ENCODE measurements at places on chromosomes 11 and 22.
A peak's percentile ranks its signal among the peaks of the same experiment; 100 is the strongest.

DNA sequence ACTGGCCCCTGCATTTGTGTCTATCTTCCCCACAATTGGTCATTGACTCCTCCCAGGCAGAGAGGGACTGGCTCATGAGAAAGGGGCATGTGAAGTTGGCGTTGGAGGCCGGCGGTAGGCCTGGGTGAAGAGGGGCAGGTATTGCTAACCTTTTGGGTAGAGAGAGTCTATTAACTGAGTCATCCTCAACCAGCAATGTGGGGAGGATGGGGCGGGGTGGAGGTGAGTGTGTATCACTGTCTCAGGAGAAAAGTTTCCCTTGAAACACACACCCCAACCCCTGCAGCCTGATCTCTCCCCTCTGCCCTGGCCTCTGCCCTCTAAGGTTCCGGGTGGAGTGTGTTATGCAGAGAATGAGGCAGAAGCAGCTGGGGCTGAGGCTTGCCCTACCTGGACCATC lies 60.1 kb upstream of the PHF21B start:
- no peak overlapping the region for H3K27ac ChIP-seq
- DNase-seq: no peak
- no peak overlapping the region for H3K4me3 ChIP-seq
- H3K4me1 ChIP-seq: no peaks in the 10 kb centered on the region
- H3K36me3 ChIP-seq: no peaks in the 10 kb centered on the region

GRCh38 chr22:49966774-49967705 lies 6.5 kb downstream of the PIM3 start:
- peak overlapping the region; percentile 6 for H3K4me3 ChIP-seq
- H3K27me3 ChIP-seq: no peaks in the 10 kb centered on the region
- peaks cover 38% of the 10 kb centered on the region for H3K36me3 ChIP-seq
- H3K4me1 ChIP-seq: peaks cover 77% of the 10 kb centered on the region
- H3K27ac ChIP-seq: peak overlapping the region; percentile 88

- H3K27me3 ChIP-seq: no peaks in the 10 kb centered on the region
- H3K27ac ChIP-seq: peak overlapping the region; percentile 2
- H3K4me3 ChIP-seq: peak overlapping the region; percentile 71
- H3K36me3 ChIP-seq: no peaks in the 10 kb centered on the region
These were observed 765 bp downstream of the RCOR2 start for GRCh38 chr11:63915961-63916836.

- H3K4me1 ChIP-seq: no peaks in the 10 kb centered on the region
- H3K27me3 ChIP-seq: no peaks in the 10 kb centered on the region
- no peak overlapping the region for H3K4me3 ChIP-seq
- H3K27ac ChIP-seq: no peak overlapping the region
- DNase-seq: no peak
- H3K36me3 ChIP-seq: peaks cover 41% of the 10 kb centered on the region
These were observed 26.5 kb downstream of the CTTN start for GRCh38 chr11:70424765-70425344.

- no peak overlapping the region for H3K27ac ChIP-seq
- no peaks in the 10 kb centered on the region for H3K27me3 ChIP-seq
- H3K4me1 ChIP-seq: no peaks in the 10 kb centered on the region
These were observed 881.4 kb upstream of the CHORDC1 start for GRCh38 chr11:91104237-91104636.

- no peak overlapping the region for H3K4me3 ChIP-seq
- no peak overlapping the region for H3K27ac ChIP-seq
- H3K4me1 ChIP-seq: no peaks in the 10 kb centered on the region
These were observed 38.4 kb downstream of the B3GAT1 start for GRCh38 chr11:134373591-134374052.

GRCh38 chr11:79675081-79675480 lies 234.3 kb upstream of the TENM4 start:
- peaks cover 9% of the 10 kb centered on the region for H3K4me1 ChIP-seq
- no peak overlapping the region for H3K4me3 ChIP-seq
- no peaks in the 10 kb centered on the region for H3K27me3 ChIP-seq
- no peak overlapping the region for H3K27ac ChIP-seq
- DNase-seq: no peak

GRCh38 chr22:17774206-17774925 lies at the start of gene BID:
Gene BID, minus strand, starts transcription at chr22:17774469. Its CDS starts 24,353 bp downstream, at chr22:17750116.
- H3K4me1 ChIP-seq: peaks cover 25% of the 10 kb centered on the region
- H3K36me3 ChIP-seq: no peaks in the 10 kb centered on the region

GRCh38 chr11:6629573-6629891 lies 10.3 kb upstream of the TPP1 start:
- H3K36me3 ChIP-seq: no peaks in the 10 kb centered on the region
- H3K27me3 ChIP-seq: no peaks in the 10 kb centered on the region
- H3K4me1 ChIP-seq: no peaks in the 10 kb centered on the region
- H3K27ac ChIP-seq: no peak overlapping the region
- no peak overlapping the region for H3K4me3 ChIP-seq
- no peak for DNase-seq

- peaks cover 8% of the 10 kb centered on the region for H3K4me1 ChIP-seq
- H3K27me3 ChIP-seq: no peaks in the 10 kb centered on the region
- H3K36me3 ChIP-seq: no peaks in the 10 kb centered on the region
- H3K27ac ChIP-seq: no peak overlapping the region
- H3K4me3 ChIP-seq: no peak overlapping the region
- DNase-seq: no peak
These were observed 4.4 kb downstream of the TRIOBP start for GRCh38 chr22:37701141-37701786.

- H3K4me3 ChIP-seq: no peak overlapping the region
- DNase-seq: no peak
- H3K4me1 ChIP-seq: no peaks in the 10 kb centered on the region
- H3K36me3 ChIP-seq: no peaks in the 10 kb centered on the region
These were observed 662.6 kb downstream of the METTL15 start for GRCh38 chr11:28770806-28771205.

- no peak overlapping the region for H3K27ac ChIP-seq
- H3K4me1 ChIP-seq: no peaks in the 10 kb centered on the region
- no peak overlapping the region for H3K4me3 ChIP-seq
- H3K27me3 ChIP-seq: no peaks in the 10 kb centered on the region
- no peaks in the 10 kb centered on the region for H3K36me3 ChIP-seq
These were observed 79.7 kb upstream of the CARD18 start for GRCh38 chr11:105219269-105219668.

DNA sequence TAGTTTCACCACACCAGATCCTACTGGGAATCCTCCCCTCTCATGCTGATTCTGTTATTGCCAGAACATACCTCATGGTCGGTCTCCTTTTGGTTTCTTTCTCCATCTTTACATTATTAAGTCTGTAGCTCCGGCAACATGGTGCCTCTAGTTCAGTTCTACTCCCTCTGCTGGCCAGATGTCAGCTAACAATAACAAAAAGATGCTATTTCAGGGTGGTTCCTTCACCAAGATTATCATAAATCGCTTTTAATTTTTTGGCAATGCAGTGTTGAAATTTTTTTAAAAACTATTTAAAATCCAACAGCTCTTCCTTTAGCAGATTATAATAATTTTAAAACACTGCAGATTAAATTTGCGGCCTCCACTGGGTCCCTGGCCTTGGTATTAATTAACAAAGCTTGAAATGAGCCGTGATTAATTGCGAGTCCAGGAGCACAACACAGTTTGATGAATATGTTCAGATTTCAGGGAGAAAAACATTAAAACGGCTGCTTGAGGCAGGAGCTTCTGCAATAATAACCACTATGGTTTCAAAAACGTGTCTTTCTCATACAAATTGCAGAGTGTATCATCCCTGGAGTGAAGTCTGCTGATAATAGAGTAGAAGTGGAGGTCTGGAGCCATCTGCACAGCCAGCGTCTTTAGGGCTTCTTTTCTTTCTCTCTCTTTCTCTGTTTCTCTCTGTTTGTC lies 492.9 kb upstream of the KIRREL3 start:
- DNase-seq: no peak
- H3K27ac ChIP-seq: no peak overlapping the region
- no peaks in the 10 kb centered on the region for H3K27me3 ChIP-seq
- no peaks in the 10 kb centered on the region for H3K36me3 ChIP-seq
- H3K4me3 ChIP-seq: no peak overlapping the region

All from esophagus squamous epithelium (tissue), 5 donors.